Activated naive CD4-positive, alpha-beta T cell treated with Interleukin-2 at 50 U/mL for 16 hours (primary cell): ENCODE measurements at places on chromosomes 1 and 21.

DNA sequence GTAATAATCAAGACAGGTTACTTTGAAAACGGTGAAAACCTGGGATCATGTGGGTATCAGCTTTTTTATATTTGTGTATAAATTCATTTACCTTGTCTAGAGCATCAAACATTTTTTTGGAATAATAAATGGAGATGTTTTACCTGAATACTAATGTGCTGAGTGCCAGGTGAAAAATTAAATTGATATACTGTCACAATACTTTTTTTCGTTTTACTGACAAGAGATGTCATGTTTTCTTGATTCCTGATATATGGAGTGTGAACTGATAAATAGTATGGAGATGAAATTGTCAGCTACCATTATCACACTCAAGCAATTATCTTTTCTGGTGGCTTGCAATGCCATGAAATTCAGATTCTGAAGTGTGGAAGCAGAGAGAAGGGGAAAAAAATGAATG, 47.2 kb upstream of the ZRANB2 start:
- no peak for DNase-seq

GRCh38 chr1:17935230-17935629, 172.4 kb upstream of the IGSF21 start:
- DNase-seq, result no peak

GRCh38 chr1:214920337-214920736, 162.2 kb upstream of the KCNK2 start:
- no peak for DNase-seq

- no peak for DNase-seq
These were observed 32.3 kb downstream of the CFAP57 start for GRCh38 chr1:43204394-43204793.

DNA sequence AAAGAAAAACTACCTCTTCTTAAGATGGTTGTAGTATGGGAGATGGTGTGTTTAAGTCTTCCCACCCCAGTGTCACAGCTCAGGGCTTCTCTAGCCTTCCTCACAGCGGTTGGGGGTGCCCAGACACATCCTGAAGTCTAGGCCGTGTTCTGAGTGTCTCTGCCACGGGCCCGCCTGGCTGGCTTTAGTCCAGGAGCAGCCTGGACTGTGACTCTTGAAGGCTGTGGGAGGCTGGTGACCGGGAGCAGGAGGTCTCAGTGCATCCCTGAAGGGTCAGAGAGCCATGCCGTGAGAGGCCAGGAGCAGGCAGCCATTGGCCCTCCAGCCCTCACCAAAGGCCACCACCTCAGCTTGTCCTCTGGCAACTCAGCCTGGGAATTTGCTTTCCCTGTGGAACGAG, 4.5 kb downstream of the EPHX1 start:
- no peak for DNase-seq

DNA sequence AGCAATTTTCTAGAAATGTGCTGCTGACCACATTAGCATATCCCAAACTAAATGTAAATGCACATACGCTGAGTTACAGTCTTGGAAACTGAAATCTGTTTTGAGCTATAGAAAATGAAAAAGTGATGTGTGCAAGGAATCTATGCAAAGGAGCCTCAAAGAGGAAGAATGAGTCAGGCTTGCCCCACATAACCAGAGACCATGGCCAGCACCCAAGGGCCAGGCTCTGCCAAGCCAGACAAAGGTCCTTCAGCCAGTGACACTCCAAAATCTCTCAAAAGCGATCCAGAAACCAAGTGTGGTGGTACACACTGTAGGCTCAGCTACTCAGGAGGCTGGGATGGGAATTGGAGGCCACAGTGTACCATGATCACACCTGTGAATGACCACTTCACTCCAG, 195.2 kb downstream of the TOMM20 start:
- DNase-seq, result no peak

- no peak for DNase-seq
These were observed 6.2 kb downstream of the TMEM35B start for GRCh38 chr1:34978921-34979320.

GRCh38 chr1:27099135-27099586, 55.8 kb downstream of the SLC9A1 start:
- no peak for DNase-seq

DNA sequence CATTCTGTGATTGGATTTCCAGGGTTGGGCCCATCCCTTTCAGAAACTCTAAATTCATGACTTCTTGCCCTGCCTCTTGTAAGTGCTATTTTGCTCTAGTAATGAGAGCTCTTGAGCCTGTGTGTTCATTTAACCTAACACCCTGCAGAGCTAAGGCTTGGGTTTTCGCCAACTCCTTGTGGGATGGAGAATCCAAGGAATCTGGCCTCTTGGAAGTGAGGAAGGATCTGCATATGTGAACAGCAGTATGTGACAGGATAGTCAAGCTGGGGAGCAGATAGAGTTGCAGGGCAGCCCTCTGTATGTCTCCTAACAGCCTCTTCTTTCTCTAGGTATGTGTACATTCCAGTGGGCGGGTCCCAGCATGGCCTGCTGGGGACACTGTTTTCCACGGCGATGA, 258.9 kb downstream of the HHAT start:
- DNase-seq, result no peak

DNA sequence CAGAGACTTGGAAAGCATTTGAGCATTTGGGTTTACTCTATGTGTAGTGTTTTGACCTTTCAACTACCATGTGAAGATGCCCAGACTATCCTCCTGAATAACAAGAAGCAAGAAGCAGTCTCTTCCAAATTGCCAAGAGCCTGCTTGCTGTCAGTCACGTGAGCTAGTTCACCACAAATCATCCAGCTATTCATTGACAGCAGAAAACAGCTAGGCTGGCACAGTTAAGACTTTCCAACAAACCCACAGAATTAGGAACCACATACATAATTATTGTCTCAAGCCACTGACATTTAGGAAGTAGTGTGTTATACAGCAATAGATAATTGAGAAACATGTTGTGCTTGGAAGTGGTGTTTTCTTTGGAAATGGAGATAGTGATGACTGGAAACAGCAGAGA, 1652.0 kb downstream of the NCAM2 start:
- DNase-seq, result no peak

- no peak for DNase-seq
These were observed 358.4 kb upstream of the ADGRL4 start for GRCh38 chr1:79364896-79365295.

DNA sequence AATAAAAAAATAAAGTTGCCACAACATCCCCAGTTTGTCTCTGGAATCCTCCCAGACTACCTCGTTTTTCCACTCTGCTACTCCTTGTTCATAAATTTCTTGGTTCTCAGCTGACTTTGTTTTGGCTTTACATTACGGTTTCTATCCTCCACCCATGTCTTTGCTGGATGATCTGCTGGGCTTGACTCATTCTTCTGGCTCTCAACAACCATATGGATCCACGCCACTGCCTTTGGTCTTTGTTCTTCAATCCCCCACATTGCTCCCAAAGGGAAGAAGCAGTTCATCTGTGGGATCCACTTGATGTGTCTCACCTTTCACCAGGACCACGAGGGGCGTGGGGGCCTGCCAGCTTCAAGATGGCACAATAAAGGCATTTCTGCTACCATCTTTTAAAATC, 67.1 kb upstream of the NBL1 start:
- DNase-seq, result no peak

DNA sequence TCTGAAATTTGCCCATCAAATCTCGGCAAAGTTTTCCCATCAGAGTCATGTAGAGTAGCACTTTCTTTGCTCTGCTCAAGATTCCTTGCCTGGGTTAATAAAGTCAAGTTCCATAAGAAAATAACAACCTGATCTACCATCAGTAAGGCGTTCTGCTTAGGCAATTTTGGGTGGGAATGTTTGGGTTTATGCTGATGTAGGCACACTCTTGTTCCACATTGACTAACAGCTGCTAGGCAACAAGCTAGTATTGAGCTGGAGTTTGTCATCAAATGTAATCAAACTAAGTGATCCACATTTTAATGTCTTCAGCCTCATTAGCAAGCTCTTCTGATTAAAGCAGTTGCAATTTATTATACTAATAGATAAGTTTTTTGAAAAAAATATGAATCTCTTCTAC, 12.1 kb upstream of the HMCN1 start:
- no peak for DNase-seq

DNA sequence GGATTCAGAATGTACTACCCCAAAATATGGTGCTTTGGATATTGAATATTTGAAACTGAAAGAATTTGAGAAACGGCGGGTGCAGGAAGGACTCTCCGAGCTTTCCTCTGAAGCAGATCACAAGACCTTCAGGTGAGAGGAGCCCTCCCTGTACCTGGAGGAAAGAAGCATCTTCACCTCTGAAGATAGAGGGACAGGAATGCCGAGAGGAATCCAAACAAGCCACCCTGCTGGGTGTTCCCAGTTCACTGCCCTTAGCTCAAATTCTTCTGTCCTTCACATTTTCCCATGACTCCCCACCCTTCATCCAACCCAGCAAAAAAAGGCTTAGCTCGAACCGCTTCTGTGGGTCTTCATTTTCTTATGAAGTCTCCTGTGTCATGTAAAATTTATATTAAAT, 18.2 kb upstream of the PADI2 start:
- DNase-seq, result no peak

GRCh38 chr1:154434346-154435085, 29.4 kb downstream of the IL6R start:
- no peak for DNase-seq

DNA sequence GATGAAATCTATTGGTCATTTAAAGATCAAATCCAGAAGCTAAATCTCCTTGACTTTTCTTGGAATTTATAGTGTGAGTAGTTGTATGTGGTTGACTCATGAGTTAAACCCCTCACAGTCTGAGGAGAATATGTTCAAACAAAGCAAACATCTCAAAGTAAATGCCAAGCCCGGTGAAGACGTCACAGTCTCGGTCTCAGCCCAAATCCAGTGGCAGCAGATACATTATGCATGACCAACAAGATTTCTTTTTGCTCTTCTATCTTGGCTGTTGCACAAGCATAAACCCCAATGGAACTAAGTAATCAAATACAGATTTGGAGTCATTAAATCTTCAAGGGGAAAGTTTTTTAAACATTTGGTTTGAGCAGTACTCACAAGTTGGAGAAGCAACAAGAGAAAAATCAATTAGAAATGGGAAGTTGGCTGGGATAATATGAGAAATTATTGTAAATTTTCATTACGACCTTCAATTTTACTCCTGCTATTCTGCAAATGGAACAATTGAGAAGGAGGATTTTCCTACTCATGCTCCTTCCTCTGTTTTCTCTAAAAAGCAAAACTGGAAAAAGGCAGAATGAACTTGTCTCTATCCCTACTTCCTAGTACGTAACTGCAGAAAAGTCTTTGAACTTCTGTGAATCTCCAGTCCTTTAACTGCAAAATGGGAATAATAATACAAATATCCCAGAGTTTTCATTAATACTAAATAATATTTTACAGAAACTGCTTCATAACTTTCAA, 575.8 kb downstream of the NUF2 start:
- no peak for DNase-seq

- no peak for DNase-seq
These were observed 9.5 kb downstream of the EDEM3 start for GRCh38 chr1:184745110-184745509.

DNA sequence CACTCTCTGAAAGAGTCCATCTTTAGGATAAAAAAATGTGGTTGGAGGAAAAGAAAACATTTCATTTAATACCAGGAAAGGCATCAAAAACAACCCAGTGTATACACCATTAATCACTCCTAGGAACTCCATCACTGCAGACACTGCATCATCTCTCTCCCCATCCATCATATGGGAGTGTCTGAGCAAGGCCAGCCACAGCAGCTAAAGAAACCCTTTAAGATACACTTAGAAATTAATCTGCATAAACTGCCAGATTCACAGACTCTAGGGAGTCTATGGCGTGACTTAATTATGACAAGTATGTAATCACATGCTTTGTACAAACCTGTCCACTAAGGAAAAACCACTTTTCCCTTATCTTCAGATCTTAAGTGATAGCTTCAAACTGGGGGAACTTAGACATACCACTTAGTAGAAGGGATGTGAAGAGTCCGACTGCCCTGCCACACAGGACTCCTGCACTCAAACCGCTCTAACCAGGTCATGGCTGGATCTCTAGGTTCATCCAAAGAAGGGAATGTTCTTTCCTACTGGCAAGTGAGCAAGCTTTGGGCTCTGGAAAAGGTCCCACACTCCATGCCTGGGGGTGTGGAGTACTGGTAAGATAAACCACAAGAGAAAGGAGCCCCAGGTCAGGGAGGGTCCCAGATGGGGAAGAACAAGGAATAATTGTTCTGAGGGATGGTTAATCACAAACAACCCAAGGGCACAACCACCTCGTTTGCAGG, 61.0 kb upstream of the C8B start:
- DNase-seq, result no peak

DNA sequence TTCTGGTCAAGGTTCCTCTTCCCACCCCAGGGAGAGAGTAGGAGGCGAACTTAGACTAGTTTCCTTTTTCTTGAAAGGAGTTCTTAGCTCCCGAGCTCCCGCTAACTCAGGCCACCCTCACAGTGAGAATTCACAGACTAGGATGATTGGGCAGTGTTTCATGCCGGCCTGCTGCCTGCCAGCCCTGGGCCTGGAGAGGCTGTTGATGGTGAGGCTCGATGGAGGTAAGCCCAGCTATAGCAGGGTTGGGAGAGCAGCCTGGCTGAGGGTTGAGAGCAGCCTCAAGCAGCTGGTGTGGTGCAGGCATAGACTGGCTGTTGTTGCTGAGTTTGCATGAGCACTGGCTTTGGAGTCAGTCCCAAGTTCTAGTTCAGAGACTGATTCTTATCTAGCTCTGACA, 274.4 kb downstream of the MATN1 start:
- DNase-seq, result no peak

- no peak for DNase-seq
These were observed 1.8 kb downstream of the PEX11B start for GRCh38 chr1:145916745-145917144.

DNA sequence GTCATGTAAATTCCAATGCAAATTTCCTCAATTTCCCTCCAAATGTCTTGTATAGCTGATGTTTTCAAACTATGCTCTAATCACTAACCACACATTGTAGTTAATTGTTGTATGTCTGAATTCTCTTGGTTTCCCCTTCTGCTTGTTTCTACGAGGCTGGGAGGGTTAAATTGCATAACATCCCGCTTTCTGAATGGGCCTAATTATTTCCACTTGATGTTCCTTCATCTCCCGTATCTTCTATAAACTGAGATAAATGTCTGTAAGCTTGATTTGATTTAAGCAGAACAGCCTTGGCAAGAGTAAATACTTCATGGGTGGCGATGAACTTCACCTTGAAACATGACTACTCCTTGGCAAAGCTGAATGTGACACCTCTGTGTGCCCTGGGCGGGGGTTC, 72.2 kb downstream of the SERINC2 start:
- no peak for DNase-seq
